ENCODE measurements at places on chromosomes 4 and X. TPM values are rescaled to one million over a fixed set of nuclear protein-coding genes. Genes with fewer than 3 reads are reported as not detected.

The WDFY3 gene
- total RNA-seq, result 139 TPM

The SLC4A4 gene
- 9.8 TPM for total RNA-seq

The LPAR4 gene
- total RNA-seq, result 0.80 TPM

The PRR32 gene
- not detected for total RNA-seq

The FGFR3 gene
- 5.4 TPM for total RNA-seq

The ENAM gene
- total RNA-seq, result not detected

The MYOZ2 gene
- 0.62 TPM for total RNA-seq

The RNF212 gene
- total RNA-seq, result 17.9 TPM

The HMX1 gene
- not detected for total RNA-seq

The PAGE2B gene
- total RNA-seq, result not detected

The TCP11X2 gene
- total RNA-seq, result not detected

The ZMAT1 gene
- total RNA-seq, result 35.0 TPM

The GPR34 gene
- total RNA-seq, result 10.3 TPM

The CDX4 gene
- total RNA-seq, result not detected

The PAGE5 gene
- total RNA-seq, result not detected

The UGT2B10 gene
- not detected for total RNA-seq

The DIPK2B gene
- total RNA-seq, result 35.4 TPM

The SHROOM3 gene
- total RNA-seq, result 46.2 TPM

The LNX1 gene
- total RNA-seq, result 7.9 TPM

The MAGEB6 gene
- not detected for total RNA-seq

The TCEAL1 gene
- total RNA-seq, result 25.4 TPM

The ETDA gene
- not detected for total RNA-seq

The ZNF718 gene
- 11.7 TPM for total RNA-seq

The PSAPL1 gene
- 0.09 TPM for total RNA-seq

The ARHGAP4 gene
- 50.7 TPM for total RNA-seq

The MAGEA2B gene
- total RNA-seq, result not detected

The NHSL2 gene
- 38.0 TPM for total RNA-seq

The ATP2B3 gene
- total RNA-seq, result 0.09 TPM

The MND1 gene
- total RNA-seq, result not detected

The PRKG2 gene
- total RNA-seq, result 3.2 TPM

The USP17L26 gene
- total RNA-seq, result not detected

The KLB gene
- total RNA-seq, result 1.2 TPM

The ADRA2C gene
- total RNA-seq, result 4.8 TPM

The PLAC8 gene
- 4.5 TPM for total RNA-seq

The STPG2 gene
- total RNA-seq, result 1.5 TPM

The UGT8 gene
- total RNA-seq, result 85.1 TPM

The VSIG1 gene
- 0.36 TPM for total RNA-seq

The SSX4 gene
- total RNA-seq, result not detected

The INTU gene
- 24.2 TPM for total RNA-seq

The NOX1 gene
- total RNA-seq, result not detected

The SLC9B2 gene
- 19.0 TPM for total RNA-seq

The PRMT9 gene
- 12.9 TPM for total RNA-seq

The PFKFB1 gene
- 2.2 TPM for total RNA-seq

The SLC7A11 gene
- total RNA-seq, result 0.89 TPM

The DCK gene
- total RNA-seq, result 12.6 TPM

The SSX2 gene
- not detected for total RNA-seq

The MUC7 gene
- not detected for total RNA-seq

The TENM3 gene
- total RNA-seq, result 38.2 TPM

The KIAA0232 gene
- total RNA-seq, result 46.7 TPM

The UNC5C gene
- total RNA-seq, result 4.5 TPM

The NIPAL1 gene
- 6.3 TPM for total RNA-seq

The ADH1B gene
- 710 TPM for total RNA-seq

The CORIN gene
- total RNA-seq, result 0.36 TPM

The TNIP3 gene
- 0.53 TPM for total RNA-seq

The TMSB15B gene
- 5.1 TPM for total RNA-seq
